Frontal cortex (tissue), 4 donors: ENCODE measurements at places on chromosomes 5 and 9.
A peak's percentile ranks its signal among the peaks of the same experiment; 100 is the strongest.

DNA sequence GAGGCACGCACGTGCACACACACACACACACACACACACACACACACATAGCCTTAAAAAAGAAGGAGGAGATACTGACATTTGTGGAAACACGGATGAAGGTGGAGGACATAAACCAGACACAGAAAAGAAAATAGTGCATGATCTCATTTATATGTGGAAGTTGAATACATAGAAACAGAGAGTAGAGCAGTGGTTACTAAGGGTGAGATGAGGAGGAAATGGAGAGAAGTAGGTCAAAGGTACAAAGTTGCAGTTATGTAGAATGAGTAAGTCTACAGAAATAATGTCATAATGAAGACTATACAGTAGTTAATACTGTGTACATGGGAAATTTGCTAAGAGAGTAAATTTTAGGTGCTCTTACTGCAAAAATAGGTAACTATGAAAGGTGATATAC lies 412.2 kb upstream of the CDH9 start:
- no peak for DNase-seq

DNA sequence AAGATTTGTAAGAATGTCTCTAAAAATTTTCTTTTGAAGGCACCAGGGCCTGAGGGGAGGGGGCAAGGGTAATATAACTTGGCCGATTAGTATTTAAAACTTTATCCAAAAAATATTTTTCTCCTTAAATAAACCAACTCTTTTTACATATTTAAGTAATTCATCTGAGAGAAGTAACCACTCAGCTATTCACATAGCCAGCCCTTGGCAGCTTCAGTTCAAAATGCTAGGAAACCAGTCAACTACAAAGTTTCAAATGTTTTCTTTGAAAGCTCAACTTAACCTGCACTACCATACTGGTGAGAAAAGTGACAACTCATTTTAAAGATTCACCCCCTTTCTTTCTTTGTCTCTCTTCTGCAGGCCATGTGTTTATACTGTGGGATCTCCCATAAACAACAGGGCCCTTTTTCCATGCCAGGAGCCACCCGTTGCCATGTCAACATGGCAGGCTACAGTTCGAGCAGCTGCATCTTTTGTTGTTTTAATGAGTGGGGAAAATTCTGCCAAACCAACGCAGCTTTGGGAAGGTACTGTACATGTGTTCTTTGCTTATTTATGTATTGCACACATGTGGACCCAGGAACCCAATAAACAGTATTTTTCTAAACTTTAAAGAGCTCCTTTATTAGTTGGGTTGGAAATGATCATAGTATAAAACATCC lies 46.3 kb downstream of the AOPEP start:
- peak; percentile 38 for DNase-seq

- peak; percentile 48 for DNase-seq
These were observed 113.0 kb downstream of the KLHL3 start for GRCh38 chr5:137622850-137623249.

DNA sequence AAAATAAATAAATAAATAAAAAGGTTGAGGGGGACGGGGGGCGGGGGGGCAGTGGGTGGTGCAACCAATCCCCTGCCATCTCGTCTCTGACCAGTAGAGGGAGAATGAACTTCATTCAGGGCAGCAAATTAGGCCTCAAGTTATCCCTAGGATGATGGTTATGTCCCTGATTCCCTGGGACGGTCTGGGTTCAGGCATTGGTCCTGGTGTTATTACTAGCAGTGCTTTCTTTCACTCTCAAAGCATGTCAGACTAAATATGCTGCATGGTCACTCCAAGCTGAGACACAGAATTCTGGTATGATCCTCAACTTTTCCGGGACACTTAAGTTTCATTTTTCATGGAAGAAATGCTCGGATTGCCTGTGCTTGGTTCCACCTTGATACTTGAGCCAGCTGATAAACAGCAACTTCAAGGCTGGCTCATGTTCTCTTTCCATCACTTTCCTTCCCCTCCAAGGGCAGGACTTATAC lies 59.4 kb downstream of the DAP start:
- peak; percentile 48 for DNase-seq
